Right hindlimb (tissue), 1 donor: ENCODE measurements at places on chromosomes 6 and 20.

DNA sequence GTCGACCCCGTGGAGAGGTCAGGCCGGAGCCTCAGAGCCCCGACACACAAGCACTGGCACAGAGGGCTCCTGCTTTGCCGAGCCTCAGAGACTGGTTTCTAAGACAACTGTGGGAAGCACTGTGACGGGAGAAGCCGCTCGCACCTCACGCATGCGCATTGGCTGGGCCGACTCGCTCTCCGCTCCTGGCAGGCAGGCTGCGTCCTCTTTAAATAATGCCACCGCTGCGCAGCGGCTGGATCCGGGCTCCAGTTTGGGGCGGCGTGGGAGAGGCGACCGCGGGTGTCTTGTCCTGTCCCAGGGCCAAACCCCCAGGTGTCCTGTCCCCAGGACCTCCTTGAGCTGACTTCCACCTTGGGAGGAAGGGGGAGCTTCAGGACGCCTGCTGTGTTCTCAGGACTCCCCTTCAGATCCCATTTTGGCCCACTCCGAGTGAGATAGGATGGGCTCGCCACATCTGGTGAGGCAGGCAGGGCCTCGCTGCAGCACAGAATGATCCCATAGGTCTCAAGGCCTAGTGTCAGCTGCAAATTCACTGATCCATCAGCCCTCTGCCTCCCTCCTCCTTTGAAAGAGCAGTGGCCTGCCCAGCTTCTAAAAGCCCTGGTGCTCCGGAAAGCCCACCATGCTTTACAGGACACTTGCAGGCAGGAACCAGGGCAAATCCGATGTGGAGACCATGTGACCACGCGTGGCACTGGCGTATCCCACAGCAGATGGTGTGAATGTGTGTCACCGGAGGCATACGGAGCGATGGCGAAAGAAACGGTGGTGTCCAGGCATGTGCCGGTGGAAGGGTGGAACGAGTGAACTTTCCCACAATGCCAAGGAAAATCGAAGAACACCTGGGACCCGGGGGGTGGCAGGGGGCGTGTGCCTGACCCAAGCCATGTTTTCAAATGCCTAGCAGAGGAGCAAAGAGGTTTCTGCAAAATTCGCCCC is 169.3 kb upstream of the ZNF337 start:
- peak; percentile 77 for DNase-seq

DNA sequence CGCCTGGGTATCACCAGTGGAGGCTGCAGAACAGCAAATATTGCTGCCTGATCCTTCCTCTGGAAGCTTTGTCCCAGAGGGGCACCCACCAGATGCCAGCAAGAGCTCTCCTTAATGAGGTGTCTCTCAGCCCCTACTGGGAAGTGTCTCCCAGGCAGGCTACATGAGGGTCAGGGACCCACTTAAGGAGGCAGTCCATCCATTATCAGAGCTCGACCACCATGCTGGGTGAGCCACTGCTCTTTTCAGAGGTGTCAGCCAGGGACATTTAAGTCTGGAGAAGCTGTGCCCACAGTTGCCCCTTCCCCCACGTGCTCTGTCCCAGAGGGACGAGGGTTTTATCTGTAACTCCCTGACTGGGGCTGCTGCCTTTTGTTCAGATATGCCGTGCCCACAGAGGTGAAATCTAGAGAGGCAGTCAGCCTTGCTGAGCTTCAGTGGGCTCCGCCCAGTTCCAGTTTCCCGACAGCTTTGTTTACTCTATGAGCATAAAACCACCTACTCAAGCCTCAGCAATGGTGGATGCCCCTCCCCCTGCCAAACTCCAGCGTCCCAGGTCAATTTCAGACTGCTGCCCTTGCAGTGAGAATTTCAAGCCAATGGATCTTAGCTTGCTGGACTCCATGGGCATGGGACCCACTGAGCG is 25.9 kb upstream of the AIG1 start:
- no peak for DNase-seq

- no peak for DNase-seq
These were observed 86.2 kb downstream of the PLEKHG1 start for GRCh38 chr6:150685860-150686259.

DNA sequence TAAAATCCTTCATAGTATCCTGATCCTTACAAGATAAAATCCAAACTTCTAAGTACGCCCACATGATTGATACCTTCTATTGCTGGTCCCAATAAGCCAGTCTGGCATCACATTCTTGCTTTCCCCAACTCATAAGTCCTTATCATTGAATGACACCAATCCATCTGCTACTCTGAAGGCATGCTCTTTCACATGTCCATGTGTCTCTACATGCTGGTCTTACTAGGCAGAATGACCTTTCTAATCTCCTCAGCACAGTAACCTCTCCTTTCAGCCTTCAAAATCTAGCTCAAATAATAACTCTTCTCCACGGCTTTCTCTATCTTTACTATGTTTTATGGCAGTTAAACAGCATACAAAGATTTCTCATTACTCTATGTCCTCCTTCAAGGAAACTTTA is 71.1 kb downstream of the ASCC3 start:
- no peak for DNase-seq
